HT-29 (cell line): ENCODE measurements at places on chromosomes 3 and 15. TPM values are rescaled to one million over a fixed set of nuclear protein-coding genes. Genes with fewer than 3 reads are reported as not detected.

- DNase-seq: peak; percentile 86
Measured at GRCh38 chr3:178343433-178344038, 192.7 kb upstream of the KCNMB2 start.

DNA sequence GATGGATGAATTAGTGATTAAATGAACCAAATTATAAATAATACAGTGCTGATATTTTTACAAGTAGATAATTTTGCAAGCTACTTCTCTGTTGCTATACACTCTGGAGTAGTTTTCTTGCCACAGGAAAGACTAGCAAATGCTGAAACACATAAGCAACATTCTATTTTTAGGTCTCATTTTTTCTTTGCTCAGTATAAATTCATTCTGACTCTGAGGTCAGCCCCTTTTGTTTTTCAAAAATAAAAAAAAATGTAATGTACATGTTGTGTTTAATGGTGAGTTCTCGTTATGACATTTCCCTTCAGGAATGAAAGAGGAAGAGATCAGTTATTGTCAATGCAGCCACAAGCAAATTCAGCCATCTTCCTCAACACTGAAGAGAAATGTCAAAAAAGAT lies 24.9 kb downstream of the GJD2 start:
- DNase-seq: no peak

GRCh38 chr3:29887451-29887850 lies 606.6 kb downstream of the RBMS3 start:
- DNase-seq: no peak

GRCh38 chr15:74857082-74857655 lies 14.2 kb upstream of the ULK3 start:
- DNase-seq: no peak

The CFAP44 gene
- 4.7 and 8.9 TPM in 2 replicates for total RNA-seq
